ENCODE measurements at places on chromosomes 13 and 19.
A peak's percentile ranks its signal among the peaks of the same experiment; 100 is the strongest.

- peak; percentile 59 for DNase-seq
These were observed at the start of gene HSD17B14 for GRCh38 chr19:48836089-48837017. Gene HSD17B14 (minus strand): TSS chr19:48836491. CDS start chr19:48836411, 80 bp downstream.

GRCh38 chr19:44725251-44725650, 23.3 kb upstream of the BCL3 start:
- DNase-seq, result peak; percentile 84

DNA sequence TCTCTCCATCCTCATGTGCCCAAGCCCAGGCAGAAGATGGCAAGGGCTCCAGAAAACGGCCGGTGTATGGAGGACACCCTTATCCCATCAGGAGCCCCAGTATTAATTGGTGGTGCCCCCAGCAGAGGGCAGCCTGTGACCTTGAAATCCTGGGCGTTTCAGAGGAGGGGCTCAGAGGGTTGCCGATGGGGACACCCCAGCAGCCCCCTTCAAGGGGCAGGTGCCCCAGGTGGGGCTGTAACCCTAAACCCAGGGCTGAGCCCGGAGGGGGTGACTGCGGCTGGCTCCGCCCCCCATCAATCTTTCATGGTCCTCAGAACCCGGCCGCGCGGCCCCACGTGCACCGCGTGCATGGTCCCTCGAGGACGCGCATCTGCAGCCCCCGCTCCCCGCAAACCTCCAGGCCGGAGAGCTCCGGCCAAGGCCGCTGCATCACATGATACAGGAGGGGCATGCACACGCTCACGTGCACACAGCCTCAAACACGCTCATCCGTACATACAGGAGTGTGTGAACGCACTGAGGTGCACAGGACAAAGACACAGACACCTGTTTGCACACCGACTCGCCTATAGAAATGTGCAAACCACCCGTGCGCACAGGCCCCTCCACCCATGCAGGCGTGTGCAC, 949 bp downstream of the RAB3A start:
- no peak for DNase-seq

DNA sequence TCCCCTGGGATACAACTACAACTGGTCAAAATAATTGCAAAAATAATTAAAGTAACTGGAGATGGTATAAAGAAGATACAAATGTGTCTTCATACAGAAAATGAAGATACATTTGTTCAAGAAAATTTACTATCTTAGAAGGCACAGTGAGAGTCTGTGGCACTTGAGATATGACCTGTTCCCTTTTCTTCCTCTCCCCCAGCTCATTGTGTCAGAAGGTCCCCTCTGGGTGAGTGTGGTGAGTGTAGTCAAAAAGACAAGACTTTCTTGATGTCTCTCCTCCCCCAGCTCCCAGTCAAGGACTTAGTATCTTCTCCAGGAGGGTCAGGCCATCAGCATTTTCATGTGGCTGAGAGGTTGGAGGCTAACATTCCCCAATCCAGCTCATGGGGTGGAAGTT, 51.7 kb downstream of the EDNRB start:
- no peak for DNase-seq

GRCh38 chr13:65855242-65855805, 1374.8 kb downstream of the PCDH9 start:
- no peak for DNase-seq

DNA sequence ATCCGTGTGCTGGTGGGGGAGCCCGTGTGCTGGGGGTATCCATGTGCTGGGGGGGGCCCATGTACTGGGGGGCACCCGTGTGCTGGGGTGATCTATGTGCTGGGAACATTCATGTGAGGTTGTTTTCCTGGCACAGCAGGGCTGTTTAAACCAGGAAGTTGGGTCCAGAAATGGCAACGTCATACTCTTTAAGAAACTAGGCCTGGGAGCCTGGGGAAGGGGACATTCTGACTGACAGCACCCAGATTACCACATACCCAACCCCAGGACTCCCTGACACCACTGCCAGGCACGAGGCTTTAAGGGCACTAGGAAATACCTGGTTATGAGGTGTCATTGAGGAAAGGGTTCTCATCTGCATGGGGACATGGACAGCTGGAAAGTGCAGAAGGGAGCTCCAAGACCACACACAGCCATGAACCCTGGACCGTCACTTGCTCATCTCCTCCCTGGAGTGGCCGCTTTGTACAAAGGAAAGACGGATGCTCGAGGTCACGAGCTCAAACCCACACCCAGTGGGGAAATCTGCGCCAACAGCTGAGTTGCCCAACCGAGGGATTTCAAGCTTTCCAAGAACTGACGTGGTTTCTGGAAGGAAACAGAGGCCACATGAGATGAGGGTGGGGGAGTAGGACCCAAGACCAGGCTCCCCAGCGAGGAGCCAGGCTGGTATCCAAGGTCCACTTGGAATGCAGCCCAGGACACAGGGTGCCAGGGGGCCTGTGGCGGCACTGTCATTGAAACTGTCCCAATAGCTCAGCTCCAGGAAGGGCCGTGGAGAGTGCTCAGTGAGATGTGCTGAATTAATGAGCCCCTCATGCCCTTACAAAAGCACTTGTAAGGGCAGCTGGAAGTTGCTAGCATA, 40.9 kb downstream of the RAB20 start:
- DNase-seq, result no peak

DNA sequence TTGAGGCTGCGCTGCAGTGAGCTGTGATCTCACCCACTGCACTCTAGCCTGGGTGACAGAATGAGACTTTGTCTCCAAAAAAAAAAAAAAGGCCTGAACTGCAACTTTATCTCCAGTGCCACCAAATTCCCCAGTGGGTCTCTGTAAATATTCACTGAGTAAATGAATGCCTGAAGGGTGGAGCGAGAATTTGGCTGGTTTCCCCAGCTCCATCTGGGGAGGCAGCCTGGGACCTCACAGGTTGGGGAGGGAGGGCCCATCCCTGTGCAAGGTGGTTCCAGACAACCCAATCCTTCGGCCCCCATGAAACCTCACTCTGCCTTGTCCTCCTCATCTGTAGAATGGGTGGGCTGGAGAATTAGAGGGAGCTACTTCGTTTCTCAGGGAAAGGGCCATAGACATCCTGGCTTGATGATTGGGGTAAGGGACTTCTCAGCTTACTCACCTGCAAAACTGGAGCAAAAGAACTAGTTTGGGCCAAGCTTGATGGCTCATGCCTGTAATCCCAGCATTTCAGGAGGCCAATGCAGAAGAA, 4.2 kb upstream of the PKN1 start:
- no peak for DNase-seq

GRCh38 chr13:76848596-76848995, 37.6 kb downstream of the KCTD12 start:
- no peak for DNase-seq

DNA sequence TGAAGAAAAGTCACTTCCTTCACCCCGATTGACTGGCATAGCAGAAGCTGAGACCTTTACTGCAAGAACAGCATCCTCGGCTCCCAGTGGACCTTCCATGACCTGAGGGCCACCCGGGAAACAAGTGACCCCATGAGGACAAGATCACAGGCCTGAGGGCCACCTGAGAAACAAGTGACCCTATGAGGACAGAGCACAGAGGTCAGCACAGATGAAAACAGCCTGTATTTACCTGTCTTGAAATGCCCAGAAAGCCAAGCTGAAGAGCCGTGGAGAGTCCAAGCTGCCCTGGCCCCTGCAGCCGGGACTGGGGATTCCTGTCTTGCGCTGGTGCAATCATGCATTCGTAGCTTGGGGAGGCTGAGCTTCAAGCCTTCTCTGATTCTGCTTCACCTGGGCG, 114.2 kb upstream of the SPACA7 start:
- DNase-seq, result no peak

GRCh38 chr19:45101806-45102205, 8.8 kb downstream of the PPP1R37 start:
- no peak for DNase-seq

DNA sequence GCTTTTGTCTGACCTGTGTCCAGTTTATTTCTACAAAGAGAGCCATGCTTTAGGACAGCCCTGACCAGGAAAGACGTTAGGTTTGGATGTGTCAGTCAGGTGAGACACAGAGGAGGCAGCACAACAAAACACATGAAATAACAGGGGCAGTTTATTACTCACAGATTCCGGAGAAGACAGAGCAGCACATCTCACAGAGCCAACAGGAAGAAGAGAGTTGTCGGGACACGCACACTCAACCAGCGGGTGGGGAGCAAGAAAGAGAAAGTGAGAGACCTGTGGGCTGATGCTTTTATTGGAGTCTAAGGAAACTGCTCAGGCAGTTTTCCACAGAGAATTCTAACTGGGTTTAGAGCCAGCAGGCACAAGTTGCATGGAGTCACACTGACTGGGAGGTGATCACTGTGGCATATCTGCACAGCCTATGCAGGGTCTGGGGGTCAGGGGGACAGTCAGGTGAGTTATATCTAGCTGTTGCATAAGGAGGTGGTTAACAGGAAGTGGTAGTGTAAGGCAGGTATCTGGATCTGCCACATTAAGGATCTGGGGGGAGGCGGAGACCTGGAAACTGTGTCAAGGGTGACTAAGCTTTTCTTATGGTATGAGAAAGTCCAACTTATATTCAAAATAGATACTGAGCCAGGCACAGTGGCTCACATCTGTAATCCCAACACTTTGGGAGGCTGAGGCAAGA, 24.1 kb upstream of the CEACAM20 start:
- no peak for DNase-seq

DNA sequence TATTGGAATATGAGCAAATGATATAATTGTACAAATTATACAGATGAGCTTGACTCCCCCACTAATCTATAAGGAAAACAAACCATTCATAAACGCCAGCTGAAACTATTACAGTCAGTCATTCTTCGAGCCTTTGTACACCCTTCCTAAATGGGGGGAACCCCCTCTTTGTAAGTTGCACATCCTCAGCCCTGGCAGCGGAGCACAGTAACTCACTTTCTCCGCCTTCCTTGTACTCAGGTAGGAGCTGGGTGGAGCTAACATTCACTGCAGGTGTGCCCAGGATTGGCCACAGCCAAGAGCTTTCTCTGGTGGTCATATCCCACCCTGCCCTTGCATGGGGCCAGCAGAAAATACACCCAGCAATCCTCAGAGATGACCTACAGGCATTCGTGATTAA, 28.6 kb downstream of the PIN1 start:
- no peak for DNase-seq

- no peak for DNase-seq
These were observed 39.9 kb downstream of the MAP4K1 start for GRCh38 chr19:38577826-38578225.

- DNase-seq, result peak; percentile 67
These were observed 1.2 kb downstream of the AKT1S1 start for GRCh38 chr19:49875857-49876421.

- DNase-seq, result no peak
These were observed 12.4 kb upstream of the GJA3 start for GRCh38 chr13:20173116-20173746.

GRCh38 chr13:112443995-112444311, 67.8 kb downstream of the SPACA7 start:
- DNase-seq, result peak; percentile 89

- DNase-seq, result no peak
These were observed 32.4 kb downstream of the SERPINE3 start for GRCh38 chr13:51371768-51372399.

DNA sequence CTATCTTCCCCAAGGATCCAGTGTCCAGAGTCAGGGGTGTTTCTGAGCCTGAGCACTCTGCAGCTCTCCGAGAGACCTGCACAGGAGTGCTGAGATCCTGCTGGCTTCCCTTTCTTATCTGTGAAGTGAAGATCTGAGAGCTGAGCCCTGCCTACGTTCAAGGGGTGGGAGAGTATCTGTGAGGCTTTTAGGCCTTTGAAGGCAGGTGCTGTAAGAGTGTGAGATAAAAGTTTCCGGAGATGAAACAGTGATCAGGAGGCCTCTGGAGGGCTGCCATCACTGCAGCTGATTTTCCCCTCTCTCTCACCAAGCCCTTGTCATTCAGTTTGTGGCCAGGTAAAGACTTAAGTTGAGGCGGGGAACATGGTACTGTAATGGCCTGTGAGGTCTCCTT, 83.1 kb downstream of the AKAP11 start:
- no peak for DNase-seq

GRCh38 chr19:6271721-6272410, 7.9 kb downstream of the MLLT1 start:
- no peak for DNase-seq

DNA sequence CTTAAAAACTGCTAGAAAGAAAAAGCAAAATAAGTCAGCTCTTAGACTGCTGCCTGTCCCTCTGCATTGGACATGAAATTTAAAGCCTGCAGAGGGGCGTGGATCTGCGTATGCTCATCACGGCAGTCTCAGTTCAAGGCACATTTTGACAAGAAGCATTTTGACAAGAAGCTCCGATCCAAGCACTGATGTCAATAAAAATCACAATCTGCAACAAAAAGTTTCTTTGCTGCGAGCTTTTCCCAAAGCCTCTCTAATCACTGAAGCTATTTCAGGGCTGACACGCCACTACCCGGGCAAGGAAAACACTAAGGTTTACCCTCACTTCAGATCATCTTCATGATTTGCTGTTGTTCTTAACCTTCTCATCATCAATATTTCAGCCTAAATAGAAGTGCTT, 7.4 kb downstream of the DCUN1D2 start:
- no peak for DNase-seq

GRCh38 chr13:113533161-113533840, 42.8 kb upstream of the DCUN1D2 start:
- no peak for DNase-seq

DNA sequence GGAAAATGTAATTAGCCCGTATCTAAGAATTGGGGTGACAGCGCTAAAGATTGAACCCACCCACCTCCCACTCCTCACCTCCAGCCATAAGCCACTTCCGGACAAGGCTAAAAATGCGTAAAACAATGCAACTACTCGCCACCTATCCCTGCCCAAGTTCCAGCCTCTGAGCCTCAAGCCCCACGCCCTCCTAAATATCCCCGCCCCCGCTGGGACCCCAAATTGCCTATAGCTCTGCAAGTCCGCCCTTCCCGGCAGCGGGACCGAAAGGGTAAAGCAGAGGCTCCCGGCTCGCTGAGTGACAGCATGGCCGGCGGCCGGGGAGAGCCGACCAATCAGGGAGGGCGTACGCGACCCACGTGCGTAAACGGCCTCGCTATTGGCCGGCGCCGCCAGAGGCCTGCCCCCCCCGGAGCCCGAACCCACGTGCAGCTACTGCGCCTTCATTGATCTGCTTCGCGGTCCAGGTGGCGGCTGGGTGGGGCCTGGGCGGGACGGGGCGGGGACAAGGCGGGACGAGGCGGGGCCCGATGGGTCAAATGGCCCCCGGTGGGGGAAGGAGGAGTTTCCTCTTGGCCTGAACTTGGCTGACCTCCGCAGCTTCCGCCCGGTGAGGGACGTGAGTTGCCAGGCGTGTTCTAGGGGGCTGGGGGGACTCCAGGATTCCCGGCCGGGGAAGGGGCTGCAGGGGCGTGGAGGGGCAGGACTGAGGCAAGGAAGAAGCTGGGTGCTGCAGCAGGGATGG, at the start of gene TLE6:
Gene TLE6 (plus strand): TSS at position 564 of the 745 bp plus-strand sequence. CDS start 670 bp downstream, outside the sequence.
- DNase-seq, result peak; percentile 97

DNA sequence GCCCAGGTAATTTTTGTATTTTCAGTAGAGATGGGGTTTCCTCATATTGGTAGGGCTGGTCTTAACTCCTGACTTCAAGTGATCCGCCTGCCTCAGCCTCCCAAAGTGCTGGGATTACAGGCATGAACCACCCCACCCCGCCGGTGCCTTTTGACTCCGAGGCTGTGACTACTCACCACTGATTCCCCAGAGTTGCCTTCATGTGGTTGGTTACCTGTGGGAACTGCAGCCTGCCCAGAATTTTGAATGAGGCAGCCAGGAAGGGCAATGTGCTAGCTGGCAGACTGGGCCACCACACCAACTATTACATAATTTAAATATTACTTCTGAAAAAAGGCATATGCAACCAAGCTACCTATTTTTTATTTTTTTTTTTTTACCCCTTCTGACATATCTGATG, 42.8 kb downstream of the N4BP2L2 start:
- no peak for DNase-seq
